ENCODE measurements at places on chromosomes 3 and 15. TPM values are rescaled to one million over a fixed set of nuclear protein-coding genes. Genes with fewer than 3 reads are reported as not detected.

GRCh38 chr3:70040386-70040785 is 40.9 kb downstream of the SAMMSON start:
- DNase-seq = no peak

DNA sequence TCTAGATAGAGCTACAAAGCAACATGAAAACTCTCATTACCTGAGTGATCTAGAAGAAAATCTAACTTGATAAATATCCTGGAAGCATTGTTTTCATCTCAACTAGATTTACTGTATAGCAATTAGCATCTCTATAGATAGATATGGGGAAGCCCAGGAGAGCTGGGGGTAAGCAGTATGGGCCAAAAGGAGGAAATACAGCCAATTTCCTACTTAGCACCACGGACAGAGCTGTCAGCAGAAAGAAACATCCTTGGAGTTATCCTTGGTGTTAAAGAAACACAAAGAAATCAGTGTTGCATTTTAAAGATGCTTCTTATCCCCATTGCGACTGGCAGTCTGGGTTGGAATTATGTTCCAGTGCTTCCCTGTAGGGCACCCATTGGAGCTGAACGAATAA is 126.2 kb downstream of the TIGIT start:
- DNase-seq = no peak

- no peak for DNase-seq
Measured at GRCh38 chr3:61875046-61875844, 313.9 kb downstream of the PTPRG start.

Gene ABHD5
- 43.4 TPM for total RNA-seq

Gene APEH
- total RNA-seq = 158 TPM
